Stimulated activated CD8-positive, alpha-beta memory T cell treated with anti-CD3 and anti-CD28 coated beads, Interleukin-4, amount 100 ng/mL, for 4 hours (primary cell): ENCODE measurements at places on chromosomes 13 and 19.

GRCh38 chr19:46513461-46514236 is 18.0 kb upstream of the PNMA8B start:
- peak; percentile 74 for DNase-seq

- no peak for DNase-seq
These were observed 22.9 kb downstream of the OLFM2 start for GRCh38 chr19:9913237-9914000.

- DNase-seq: no peak
These were observed 13.2 kb downstream of the B3GNT8 start for GRCh38 chr19:41413947-41414346.

DNA sequence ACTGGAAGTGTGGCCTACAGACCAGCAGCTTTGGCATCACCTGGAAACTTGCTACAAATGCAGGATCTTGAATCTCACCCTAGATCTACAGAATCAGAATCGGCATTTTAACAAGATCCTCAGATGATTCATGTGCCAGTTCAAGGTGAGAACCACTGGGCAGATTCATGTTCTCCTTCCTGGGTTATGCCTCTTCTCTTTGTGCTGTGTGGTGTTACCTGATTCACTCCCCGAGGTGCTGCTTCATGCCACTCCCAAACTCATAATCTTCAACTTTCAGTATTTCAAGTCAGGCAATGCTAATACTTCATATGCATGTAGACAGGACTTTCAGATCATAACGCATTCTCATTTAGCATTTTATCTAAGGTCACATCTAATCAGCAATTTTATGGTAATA is 427.7 kb downstream of the FOXO1 start:
- no peak for DNase-seq

DNA sequence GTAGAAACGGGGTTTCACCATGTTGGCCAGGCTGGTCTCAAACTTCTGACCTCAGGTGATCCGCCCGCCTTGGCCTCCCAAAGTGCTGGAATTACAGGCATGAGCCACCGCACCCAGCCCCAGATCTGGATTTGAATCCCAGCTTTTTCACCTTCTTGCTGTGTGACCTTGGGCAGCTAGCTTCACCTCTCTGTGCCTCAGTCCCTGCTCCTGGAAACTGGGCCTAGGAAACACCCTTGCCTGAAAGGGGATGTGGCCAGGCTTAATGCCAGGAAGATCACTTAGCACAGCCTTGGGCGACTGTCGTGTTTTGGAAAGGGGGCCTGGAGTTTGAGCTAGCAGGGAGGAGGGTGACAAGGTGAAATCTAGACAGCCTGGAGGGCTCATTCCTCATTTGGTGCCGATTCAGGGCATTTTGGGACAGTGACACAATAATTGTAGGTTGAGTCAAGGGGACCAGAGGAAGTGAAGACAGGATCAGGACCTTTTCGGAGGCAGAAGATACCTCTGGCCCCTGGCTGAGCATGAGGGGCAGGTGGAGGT is 1.8 kb downstream of the PGPEP1 start:
- no peak for DNase-seq

- DNase-seq: no peak
These were observed 1227.4 kb upstream of the PCDH20 start for GRCh38 chr13:62643007-62643483.

DNA sequence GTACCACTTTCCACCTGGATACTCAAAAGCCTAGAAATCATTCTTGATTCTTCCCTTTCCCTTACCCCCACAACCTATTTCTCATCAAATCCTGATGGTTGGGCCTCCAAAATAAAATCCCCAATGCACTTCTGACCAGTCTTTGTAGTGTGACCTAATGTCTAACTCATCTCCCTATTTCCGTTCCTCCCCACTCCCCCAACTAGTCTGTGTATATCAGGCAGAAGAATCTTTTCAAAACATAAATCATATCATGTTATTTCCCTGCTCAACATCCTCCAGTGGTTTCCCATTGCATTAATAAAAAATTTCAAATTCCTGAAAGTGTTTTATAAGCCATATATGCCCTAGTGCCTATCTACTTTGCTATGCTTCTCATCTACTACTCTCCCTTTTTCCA is 17.7 kb downstream of the CCDC122 start:
- no peak for DNase-seq

DNA sequence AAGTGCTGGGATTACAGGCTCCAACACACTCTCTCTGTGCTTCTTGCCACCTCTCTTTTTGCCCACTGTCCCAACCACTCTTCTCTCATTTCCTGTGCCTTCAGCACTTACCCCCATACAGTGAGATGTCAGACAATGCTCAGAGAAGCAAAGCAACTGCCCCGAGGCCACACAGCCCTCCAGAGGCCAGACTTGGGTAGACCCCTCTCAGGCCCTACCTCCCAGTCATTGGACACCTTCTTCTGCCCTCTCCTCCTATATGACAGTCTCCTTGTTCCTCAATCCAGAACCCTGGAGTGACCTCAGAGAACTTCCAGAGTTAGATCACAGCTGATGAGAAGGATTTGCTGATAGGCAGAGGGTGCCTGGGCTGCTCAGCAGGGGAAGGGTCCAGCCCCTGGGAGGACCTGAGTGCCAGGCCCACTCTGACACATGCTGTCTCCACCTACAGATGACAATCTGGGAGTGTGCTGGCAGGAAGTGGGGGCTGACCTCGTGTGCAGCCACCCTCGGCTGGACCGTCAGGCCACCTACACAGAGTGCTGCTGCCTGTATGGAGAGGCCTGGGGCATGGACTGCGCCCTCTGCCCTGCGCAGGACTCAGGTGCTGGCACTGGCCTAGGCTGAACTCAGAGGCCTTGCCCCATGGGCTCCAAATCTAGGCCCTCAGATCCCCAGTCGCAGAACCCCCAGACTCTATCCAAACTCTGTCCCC is 24.4 kb downstream of the LTBP4 start:
- no peak for DNase-seq

- DNase-seq: no peak
These were observed 405.6 kb upstream of the PCDH9 start for GRCh38 chr13:67635754-67636153.

- DNase-seq: no peak
These were observed 1042.9 kb downstream of the UQCRFS1 start for GRCh38 chr19:28170066-28170465.

DNA sequence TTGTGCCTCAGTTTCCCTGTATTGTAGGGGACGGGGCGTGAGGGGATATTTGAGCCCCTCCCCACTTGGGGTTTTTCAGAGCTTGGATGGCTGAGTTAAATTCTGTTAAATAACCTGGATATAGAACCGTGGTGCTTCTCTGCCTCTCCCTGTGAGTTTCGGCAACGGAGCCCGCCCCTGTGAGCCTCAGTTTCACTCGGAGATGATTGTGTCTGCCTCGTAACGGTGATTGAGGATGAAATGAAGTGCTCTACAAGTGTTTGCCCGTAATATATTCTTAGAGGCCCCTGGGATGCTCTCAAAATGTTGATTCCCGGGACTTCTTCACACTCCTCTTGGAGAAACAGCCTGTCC is 509 bp downstream of the KXD1 start:
- no peak for DNase-seq

DNA sequence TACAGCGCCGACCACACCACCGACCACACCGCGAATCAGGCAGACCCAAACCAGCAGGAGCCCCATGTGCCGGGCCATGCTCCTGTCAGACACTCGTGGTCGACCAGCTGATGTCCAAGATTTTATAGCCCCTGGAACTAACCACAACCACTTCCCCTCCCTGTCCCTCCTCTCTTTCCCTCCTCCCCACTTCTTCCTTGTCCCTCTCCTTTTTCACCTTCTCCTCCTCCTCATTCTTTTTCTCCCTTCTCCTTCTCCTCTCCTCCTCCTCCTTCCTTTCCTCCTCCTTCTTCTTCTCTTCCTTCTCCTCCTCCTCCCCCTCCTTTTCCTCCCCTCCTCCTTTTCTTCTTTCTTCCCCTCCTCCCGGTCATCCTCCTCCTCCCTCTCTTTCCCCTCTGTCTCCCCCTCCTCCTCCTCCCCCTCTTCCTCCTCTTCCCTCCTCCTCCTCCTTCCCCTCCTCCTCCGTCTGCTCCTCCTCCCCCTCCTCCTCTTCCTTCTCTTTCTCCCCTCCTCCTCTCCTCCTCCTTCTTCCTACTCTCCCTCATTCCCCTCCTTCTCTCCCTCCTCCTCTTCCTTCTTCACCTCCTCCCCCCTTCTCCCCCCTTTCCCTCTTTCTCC is 670 bp downstream of the BSPH1 start:
- DNase-seq: no peak

- DNase-seq: no peak
These were observed 117.9 kb downstream of the TDRD3 start for GRCh38 chr13:60514891-60515290.

DNA sequence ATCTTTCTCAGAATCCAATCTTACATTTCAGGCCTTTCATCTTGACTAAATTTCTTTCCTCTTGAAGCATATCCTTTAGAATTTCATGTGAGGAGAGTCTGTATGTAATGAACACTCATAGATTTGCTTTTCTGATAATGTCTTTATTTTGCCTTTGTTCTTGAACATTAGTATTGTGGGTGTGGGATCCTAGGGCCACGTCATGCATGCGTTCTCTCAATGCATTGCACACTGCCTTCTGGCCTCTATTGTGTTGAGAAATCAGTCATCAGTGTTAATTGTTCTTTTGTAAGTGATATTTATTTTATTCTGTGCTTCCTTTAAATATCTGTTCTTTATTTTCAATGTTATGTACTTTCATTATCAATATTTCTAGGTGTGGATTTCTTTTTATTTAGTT is 364.9 kb downstream of the OXGR1 start:
- DNase-seq: no peak

DNA sequence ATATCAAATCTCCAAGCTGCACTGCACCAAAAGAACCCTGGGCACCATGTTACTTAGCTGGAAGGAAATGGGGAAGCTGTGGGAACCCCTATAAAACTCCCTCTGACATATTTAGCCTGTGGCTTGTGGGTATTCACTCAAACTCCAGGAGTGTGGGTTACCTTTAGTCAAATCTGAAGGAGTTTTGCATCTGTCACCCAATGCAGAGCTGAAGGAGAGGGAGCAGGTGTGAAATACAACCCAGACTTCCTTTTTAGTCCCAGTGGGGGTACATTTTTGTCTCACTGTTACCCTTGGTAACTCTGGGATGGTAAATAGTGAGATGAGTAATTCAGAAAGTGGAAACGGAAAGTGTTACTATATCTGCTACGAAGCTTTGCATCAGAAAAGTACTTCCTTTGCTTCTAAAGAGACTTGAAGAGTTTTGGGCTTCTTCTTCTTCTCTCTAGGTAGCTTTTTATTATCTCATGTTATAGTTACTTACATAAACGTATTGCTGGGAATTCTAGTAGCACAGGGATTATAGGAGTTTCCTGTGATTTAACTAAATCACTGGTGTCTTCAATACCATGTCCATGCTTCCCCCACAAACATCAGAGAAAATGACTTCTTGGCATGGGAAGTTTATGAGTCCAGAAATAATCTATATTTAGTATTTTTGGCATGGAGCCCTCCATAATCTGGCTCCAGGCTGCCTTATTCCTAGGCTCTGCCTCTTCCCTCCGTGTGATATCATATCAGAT is 105.9 kb downstream of the AKAP11 start:
- no peak for DNase-seq

- DNase-seq: no peak
These were observed 92.9 kb upstream of the SGCG start for GRCh38 chr13:23087880-23088279.

DNA sequence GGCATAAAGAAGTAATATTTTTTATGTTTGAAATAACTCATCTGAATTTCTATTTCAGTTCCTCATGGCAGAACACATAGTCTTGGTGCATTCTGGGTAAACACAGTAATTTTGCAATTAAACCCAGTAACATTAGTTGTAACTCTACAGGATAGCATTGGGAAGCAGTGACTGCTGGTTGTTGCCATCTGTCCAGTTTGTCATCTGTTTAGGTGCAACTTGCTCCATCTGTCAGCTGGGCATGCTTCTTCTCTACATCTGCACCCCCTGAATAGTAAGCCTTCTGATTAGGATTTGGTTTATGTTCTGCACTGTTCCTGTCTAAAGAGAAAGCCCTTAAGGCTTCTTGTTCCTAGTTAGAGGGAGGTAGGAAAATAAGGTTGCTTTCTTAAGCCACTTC is 63.5 kb upstream of the CSNK1A1L start:
- DNase-seq: no peak
